ENCODE measurements at places on chromosomes 1 and 21.

DNA sequence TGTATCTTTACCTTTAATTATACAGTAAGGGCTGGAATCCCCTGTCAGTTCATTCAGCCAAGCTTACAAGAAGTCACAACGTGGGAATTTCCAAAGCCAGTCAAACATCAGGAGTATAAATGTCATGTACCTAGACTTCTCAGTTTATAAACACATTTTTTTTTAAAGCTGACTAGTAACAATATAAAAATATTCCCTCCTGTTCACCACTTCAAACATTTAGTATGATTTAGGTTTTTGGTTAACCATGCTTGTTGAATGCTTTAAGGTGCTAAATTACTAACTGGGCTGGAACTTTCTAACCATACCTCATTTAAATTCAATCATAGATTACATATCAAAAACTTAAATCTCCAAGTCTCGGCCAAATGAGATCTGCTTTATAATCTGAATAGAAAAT, 44.0 kb downstream of the JAK1 start:
- ATAC-seq: peak; percentile 67

- ATAC-seq: no peak
Measured at GRCh38 chr1:201762381-201762780, 66.6 kb upstream of the IPO9 start.

DNA sequence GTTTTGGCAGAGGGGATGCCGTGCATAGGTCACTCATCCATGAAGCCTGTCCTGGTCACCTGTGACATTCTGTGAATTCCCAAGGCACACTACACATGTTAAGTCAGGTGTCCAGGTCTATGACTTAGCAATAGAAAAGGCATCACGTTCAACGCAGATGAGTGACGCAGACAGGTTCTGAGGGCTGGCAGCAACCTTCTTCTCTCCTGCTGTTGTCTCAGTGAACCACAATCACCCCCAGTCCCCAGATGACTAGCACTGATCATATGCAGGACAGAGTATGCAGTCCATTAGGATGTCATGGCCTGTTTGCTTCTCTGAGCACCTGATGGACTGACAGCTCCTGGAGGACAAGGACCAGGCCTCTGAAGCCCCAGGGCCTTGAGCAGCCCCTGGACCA, 157.8 kb upstream of the KAZN start:
- ATAC-seq: no peak

DNA sequence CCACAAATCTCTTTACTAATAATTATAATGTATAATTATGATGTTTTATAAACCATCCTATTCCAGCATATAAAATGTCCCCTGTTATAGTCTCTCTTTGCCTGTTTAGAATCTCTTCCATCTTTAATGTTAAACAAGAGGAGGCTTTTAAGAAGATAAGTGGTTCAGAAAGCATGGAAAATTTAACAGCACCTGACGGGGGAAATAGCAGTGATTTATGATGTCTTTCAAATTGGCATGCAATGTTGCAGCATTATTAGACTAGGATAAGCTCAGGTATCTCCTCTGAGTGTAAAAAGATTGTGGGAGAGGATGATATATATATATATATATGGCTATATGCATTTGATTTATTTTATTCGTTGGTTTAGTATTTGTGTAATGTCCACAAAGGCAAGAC, 24.4 kb downstream of the GIPC2 start:
- ATAC-seq: no peak

GRCh38 chr1:213070406-213070805, 19.4 kb downstream of the RPS6KC1 start:
- peak; percentile 24 for ATAC-seq

- ATAC-seq: no peak
Measured at GRCh38 chr1:20308569-20308968, 17.9 kb downstream of the VWA5B1 start.

DNA sequence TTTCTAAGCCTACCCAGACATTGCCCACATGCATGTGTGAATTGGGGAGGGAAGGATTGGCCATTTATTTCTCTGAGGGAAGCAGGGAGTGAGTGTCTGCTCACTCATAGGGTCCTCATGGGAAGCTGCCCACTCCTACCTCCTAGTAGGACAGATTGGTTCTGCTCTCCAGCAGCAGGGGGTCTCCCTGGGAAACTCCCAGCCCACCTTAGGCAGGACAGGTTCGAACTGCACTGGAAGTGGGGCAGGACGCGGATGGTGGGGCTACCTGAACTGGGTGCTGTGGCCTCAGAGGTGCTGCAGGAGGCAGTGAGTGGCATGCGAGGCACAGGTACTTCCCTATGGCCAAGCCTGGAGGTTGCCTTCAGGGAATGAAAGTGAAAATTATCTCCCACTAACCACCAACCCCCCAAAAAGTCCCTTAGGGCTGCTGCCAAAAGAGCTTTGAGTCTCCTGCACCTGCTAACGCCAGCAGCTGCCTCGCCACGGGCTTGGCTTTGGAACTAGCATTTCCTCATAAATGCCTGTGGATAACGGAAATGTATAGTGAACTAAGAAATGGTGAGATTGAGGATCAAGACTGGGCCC, 157.0 kb upstream of the COA6 start:
- ATAC-seq: no peak

- ATAC-seq: no peak
Measured at GRCh38 chr1:10787286-10787685, 9.2 kb downstream of the CASZ1 start.

- ATAC-seq: no peak
Measured at GRCh38 chr1:61221642-61222041, 139.3 kb downstream of the NFIA start.

- no peak for ATAC-seq
Measured at GRCh38 chr1:159179906-159180305, 8.5 kb downstream of the CADM3 start.

DNA sequence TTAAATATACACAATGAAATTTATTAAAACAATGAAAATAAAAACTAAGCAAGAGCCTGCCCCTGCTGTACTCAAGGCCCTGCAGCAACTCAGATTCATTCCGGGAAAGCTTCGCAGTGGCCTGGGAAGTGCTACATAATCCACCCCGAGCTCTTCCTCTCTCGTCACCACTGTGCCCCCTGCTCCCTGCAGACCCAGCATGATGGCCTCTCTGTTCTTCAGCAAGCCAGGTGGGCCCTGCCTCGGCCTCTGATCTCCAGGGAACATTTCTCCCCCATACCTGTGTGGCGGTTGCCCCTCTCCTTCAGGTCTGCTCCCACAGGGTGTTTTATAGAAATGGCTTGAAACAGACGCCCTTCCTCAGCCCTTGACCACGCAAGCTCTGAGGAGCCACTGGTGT, 10.6 kb downstream of the RNF187 start:
- ATAC-seq: no peak

DNA sequence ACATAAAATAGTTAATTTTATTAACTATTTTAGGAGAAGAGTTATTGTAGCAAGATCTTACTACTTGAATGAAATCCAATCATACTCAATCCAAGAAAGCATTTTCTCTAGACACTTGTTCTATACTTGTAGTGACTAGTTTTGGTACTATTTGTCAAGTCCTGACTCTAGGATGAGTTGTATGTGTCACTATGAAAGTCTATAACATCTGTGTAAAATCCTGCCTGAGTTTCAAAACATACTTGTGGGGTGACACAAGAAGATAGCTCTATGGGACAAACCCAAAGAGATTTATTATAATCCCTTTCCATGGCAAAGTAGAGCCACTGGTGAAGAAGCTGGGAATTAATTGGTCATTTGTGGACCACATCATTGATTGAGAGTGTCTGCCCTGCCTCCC, 1042.2 kb upstream of the ADGRL4 start:
- no peak for ATAC-seq

DNA sequence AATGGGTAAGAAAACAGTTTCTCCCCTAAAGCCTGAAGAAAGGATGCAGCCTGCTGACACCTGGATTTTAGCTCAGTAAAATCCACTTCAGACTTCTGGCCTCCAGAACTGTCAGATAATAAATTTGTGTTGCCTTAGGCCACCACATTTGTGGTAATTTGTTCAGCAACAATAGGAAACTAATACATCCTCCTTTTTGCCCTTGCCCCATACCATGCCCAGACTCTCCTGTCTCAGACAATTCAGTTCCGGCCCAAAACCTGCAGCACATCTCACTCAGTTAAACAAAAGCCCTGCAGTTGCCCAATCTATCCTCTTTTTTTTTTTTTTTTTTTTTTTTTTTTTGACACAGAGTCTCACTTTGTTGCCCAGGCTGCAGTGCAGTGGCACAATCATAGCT, 25.8 kb downstream of the SMIM12 start:
- ATAC-seq: no peak

GRCh38 chr21:14414932-14415508, 32.1 kb upstream of the HSPA13 start:
- no peak for ATAC-seq

GRCh38 chr1:163999131-163999530, 559.9 kb upstream of the PBX1 start:
- no peak for ATAC-seq

GRCh38 chr1:64231153-64231552, 27.7 kb downstream of the UBE2U start:
- no peak for ATAC-seq

GRCh38 chr1:56387071-56387740, 192.2 kb downstream of the PLPP3 start:
- ATAC-seq: no peak

DNA sequence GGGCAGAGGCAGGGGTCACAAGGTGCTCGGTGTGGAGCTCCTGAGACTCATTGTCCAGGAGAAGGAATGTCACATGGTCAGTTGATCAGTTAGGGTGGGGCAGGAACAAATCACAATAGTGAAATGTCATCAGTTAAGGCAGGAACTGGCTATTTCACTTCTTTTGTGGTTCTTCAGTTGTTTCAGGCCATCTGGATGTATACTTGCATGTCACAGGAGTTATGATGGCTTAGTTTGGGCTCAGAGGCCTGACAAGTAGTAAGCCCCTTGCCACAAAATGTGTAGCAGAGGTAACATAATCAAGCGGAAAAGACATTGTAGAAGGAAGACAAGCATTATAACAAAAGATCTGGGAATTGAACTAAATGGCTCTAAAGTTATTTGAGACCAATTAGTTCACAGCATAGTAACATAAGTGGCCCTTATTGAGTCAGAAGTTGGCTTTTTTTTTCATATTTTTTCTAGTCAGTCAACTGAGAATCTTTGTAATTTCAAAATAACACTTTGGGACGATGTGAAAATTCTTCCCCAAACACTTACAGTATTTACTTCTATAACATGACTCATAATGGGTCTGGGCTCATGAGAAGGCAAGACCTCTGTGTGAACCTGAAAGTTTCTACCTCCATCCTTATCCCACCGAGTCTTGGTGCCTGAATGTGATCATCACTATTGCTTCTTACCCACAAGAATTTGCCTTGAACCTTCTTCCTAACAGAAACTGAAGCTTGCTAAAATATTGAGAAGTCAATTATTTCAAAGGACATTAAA, 137.0 kb upstream of the DPT start:
- ATAC-seq: no peak

DNA sequence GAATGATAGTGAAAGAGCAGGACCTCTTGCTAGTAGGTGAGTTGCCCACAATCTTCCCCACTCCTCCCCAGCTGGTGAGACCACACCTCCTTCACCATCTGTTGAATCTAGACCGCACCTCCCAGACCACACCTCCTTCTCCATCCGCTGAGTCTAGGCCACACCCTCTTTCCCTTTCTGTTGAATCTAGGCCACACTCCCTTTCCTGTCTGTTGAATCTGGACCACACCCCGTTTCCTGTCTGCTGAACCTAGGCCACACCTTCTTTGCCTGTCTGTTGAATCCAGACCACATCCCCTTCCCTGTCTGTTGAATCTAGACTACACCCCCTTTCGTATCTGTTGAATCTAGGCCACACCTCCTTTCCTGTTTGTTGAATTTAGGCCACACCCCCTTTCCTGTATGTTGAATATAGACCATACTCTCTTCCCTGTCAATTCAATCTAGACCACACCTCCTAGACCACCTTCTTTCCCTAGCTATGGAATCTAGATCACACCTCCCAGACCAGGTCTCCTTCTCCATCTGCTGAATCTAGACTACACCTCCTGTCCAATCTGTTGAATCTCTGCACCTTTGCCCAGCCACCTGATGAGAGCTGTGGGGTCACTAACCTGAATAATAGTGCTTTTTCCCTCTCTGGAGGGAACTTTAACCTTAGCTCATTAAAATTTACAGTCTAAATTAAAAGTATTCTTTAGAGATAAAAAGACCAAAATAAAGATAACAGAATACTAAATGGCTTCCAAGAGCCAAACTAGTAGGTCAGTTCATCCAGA, 116.3 kb downstream of the DAB1 start:
- ATAC-seq: peak; percentile 84

DNA sequence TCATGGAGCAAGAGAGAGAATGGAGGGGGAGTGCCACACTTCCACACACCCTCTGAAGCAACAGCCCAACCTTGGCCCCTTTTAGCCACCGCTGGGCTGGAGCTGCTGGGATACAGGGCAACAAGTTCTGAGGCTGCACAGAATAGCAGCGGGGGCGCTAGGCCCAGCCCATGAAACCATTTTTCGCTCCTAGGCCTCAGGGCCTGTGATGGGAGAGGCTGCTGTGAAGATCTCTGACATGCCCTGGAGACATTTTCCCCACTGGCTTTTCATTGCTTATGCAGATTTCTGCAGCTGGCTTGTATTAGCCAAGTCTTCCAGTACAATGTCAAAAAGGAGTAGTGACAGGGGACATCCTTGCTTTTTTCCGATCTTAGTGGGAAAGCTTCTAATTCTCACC, 202.3 kb upstream of the B3GALT2 start:
- no peak for ATAC-seq

DNA sequence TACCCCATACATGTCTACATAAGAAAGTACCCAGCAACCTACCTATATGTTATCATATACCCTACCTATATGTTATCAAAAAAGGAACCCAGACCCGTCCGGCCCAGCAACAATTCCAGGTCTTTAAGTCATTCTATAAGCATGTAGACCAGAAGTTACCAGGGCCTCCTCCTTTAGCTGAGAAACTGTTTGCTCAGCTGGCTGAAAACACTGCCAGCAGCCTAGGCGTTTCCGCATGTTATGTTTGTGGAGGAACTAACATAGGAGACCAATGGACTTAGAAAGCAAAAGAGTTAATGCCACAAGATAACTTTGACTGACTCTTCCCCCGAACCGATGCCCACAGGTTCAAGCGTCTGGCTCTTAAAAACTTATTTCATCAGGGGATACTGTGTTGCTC, 7.1 kb upstream of the ZNF678 start:
- ATAC-seq: no peak

GRCh38 chr1:61591351-61591750, 133.6 kb downstream of the TM2D1 start:
- ATAC-seq: no peak

DNA sequence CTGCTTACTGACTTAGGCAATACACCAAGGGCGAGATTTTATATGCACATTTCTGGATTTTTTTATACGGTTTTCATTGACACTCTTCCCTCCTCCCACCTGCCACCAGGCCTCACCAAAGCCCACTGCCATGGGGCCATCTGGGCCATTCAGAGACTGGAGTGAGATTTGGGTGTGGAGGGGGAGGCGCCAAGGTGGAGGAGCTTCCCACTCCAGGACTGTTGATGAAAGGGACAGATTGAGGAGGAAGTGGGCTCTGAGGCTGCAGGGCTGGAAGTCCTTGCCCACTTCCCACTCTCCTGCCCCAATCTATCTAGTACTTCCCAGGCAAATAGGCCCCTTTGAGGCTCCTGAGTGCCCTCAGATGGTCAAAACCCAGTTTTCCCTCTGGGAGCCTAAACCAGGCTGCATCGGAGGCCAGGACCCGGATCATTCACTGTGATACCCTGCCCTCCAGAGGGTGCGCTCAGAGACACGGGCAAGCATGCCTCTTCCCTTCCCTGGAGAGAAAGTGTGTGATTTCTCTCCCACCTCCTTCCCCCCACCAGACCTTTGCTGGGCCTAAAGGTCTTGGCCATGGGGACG, 57.9 kb downstream of the LACTBL1 start:
- ATAC-seq: no peak
